Neural progenitor cell (in vitro differentiated cells): ENCODE measurements at places on chromosomes 16 and 17.

DNA sequence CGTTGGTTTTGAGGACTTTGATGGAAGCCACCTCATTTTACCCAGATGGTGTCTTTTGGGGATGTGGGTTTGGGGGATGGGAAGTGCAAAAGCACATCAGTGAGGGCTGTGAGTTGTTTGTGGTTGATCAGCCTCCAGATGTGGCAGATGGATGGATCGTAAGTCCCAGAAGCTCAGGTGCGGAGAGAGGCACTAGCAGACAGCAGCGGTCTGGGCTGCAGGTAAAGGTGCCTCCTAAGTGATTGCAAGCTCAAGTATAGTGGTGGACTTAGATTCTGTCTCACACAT, 18.0 kb downstream of the HS3ST3B1 start:
- DNase-seq, result no peak

DNA sequence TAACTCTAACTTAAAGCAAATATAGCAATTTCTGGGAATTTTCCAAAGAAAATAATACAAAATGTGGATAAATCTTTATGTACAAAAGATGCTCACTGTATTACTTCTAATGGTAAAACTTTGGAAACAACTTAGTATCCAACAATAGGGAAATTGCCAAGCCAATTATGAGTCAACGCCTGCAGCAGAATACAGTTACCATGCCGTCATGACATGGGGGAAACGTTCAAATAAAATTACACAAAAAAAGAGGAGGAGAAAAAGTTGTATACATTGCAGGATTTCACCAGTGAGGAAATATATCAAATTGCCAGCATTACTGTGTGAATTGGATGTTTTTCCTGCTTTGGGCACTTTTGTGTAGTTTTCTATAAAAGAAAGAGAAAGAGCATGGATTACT, 469.6 kb downstream of the SOX9 start:
- no peak for DNase-seq

DNA sequence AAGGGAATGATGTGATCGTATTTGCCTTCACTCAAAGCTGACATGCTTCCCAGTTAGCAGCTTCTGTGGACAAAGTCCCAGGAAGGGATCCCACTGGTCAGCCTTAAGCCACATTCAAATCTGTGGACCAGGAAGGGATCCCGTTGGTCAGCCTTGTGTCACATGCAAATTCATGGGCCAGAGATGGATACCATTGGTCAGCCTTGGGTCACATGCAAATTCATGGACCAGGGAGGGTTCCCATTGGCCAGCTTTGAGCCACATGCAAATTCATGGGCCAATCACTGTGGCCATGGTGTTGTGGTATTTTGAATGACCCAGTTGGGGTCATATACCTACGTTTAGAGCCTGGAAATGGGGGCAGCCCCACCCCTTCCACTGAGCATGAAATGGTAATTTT, 201.6 kb downstream of the HS3ST4 start:
- DNase-seq, result no peak

- DNase-seq, result peak; percentile 69
Measured at GRCh38 chr17:78484271-78485246, 92.6 kb downstream of the DNAH17 start.

GRCh38 chr16:51125992-51126391, 25.1 kb downstream of the SALL1 start:
- DNase-seq, result no peak

DNA sequence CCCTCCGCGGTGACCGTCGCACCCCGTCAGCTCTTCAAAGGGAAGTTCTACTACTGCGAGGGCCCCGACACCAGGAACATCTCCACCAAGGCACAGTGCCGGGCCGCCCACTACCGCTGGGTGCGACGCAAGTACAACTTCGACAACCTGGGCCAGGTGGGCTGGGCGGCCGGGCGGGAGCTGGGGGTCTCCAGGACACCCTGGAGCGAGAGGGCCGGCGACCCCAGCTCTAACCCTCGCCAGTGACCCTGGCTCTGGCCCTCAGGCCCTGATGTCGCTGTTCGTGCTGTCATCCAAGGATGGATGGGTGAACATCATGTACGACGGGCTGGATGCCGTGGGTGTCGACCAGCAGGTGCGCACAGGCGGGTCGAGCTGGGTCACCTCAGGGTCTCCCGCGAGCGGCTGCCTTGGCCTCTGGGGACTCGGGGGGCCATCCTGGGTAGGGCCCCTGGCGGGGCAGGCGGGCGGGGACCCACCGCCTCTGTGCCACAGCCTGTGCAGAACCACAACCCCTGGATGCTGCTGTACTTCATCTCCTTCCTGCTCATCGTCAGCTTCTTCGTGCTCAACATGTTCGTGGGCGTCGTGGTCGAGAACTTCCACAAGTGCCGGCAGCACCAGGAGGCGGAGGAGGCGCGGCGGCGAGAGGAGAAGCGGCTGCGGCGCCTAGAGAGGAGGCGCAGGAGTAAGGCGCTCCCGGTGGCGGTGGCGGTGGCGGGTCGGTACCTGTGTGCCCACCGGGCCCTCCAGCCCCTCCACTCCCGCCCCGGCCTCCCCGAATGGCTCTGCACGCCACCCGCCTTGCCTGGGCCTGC, 13.4 kb downstream of the TPSG1 start:
- DNase-seq, result no peak

GRCh38 chr17:28519236-28519635, 13.1 kb downstream of the FOXN1 start:
- DNase-seq, result no peak

DNA sequence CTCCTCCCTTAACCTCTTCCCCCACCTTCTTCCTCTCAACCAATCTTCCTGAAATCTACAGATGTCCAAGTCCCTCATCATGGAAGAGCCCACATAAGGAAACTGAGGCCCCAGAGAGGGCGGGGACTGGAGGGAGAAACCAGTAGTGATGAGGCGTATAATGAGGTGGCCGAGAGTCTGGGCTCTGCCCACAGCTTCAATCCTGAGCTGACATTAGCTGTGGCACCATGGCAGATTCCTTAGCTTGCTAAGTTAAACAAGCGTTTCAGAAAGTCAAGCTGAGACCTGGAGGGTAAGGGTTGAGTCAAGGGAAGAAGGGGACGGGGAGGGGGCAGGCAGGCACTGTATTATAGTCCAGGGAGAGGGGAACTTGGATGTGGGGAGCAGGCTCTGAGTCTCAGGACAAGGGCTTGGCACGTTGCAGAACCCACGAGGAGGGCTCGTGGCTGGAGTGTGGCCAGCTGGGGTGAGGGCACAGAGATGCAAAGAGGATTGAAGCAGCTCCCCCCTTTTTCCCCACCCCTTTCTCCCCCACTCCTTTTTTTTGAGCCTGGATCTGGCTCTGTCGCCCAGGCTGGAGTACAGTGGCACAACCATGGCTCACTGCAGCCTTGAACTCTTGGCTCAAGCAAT, 13.3 kb downstream of the ARHGAP23 start:
- no peak for DNase-seq

DNA sequence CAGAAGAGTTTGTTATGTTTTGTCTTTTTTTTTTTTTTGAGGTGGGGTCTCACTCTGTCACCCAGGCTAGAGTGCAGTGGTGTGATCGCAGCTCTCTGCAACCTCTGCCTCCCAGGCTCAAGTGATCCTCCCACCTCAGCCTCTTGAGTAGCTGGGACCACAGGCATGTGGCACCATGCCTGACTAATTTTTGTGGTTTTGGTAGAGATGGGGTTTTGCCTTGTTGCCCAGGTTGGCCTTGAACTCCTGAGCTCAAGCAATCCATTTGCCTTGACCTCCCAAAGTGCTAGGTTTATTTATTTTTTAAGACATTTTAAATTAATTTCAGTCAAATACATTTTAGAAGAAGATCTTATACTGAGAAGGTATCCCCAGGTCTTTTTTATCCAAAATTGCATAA, 366.7 kb downstream of the KCNJ2 start:
- DNase-seq, result no peak

- no peak for DNase-seq
Measured at GRCh38 chr16:17173281-17173680, 297.5 kb downstream of the XYLT1 start.

DNA sequence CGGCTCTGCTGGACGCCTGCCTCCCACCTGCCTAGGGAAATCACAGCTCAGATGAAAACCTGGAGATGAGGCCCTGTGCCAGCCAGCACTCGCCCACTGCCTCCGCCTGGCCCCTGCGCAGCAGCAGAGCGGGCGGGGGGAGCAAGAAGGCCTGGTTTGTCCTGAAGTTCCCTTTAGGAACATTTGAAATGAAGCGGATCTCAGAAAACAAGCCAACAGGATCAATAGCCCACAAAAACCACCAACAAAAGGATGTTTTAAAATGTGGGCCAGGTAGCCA, 48.0 kb downstream of the RBFOX3 start:
- DNase-seq, result no peak

GRCh38 chr16:13945744-13946485, 26.0 kb downstream of the ERCC4 start:
- no peak for DNase-seq

- DNase-seq, result peak; percentile 17
Measured at GRCh38 chr17:28575126-28575795, 1.4 kb downstream of the ALDOC start.

- DNase-seq, result no peak
Measured at GRCh38 chr16:51932317-51932716, 614.6 kb downstream of the TOX3 start.

GRCh38 chr16:69481901-69482341, 57.5 kb downstream of the CYB5B start:
- no peak for DNase-seq

GRCh38 chr16:79434771-79435170, 165.8 kb downstream of the MAF start:
- DNase-seq, result no peak

DNA sequence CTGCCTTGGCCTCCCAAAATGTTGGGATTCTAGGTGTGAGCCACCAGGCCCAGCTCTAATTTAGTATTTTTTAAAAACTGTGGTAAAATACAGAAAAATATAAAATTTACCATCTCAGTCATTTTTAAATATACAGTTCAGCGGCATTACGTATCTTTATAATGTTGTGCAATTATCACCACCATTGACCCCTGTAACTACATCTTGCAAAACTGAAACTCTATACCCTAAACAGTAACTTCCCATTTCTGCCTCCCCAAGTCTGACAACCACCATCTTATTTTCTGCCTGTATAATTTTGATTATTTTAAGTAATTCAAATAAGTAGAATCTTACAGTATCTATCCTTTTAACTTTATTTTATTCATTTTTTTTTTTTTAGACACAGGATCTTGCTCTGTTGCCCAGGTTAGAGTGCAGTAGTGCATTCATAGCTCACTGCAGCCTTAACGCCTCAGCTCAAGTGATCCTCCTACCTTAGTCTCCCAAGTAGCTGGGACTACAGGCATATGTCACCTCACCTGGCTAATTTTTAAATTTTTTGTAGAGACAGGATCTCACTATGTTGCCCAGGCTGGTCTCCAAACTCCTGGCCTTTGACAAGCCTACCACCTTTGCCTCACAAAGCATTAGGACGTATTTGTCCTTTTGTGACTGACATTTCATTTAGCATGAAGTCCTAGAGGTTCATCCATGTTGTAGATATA, 10.9 kb upstream of the GGA2 start:
- no peak for DNase-seq

DNA sequence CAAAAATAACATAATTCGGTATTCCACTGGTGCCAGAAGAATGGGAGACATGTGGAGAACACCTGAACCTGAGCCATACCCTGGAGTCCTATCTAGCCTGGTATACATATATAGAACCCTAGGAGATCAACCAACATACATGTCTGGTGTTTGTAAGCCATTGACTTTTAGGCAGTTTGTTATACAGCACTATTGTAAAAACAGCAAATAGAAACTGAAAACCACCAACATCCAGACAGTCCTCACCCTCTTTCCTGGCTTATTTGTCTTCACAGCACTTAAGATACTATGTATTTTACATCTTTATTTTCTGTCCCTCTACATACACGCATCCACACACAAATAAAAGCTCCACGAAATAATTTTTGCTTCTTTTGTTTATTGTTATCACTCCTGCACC, 404.2 kb upstream of the PMFBP1 start:
- no peak for DNase-seq

GRCh38 chr17:82302991-82303943, 14.1 kb downstream of the CD7 start:
- DNase-seq, result no peak

DNA sequence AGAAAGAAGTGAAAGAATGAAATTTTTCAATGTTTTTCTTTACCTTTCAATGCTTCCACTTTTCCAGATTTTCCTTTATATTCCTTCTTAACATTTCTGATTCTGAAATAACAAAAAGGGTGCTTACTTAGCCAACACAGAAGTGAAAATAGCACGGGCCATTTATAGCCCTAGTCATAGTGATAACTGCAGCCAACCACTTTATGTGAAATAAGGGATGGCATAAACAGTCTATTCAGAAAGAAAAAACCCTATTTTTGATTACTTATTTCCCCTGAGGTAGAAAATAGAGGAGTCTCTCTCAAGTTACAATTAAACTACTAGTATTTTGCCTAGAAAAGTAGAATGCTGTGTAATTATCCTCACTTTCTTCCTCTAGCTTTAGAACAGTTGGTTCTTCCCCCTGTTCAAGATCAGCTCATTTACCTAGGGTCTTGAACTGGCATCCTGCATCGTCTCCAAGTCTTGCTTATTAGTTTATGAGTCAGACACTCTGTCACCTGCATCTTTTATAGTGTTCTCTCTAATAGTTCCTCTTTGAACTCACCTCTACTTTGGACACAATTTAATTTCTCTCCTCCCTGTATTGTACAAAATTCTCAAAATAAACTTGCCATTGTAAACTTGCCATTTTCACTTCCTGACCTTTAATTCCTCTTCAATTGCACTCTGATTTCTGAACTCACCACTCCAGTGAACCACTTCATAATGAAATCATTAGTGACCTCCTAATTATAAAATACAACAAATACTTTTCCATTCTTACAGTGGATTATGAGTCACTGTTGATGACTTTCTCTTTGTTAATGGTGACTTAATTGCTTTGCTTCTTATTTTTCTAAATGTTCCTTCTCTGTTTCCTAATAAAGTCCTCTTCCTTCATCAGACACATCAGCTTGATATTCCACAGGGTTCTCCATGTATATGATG, 23.6 kb downstream of the ABCA6 start:
- no peak for DNase-seq

DNA sequence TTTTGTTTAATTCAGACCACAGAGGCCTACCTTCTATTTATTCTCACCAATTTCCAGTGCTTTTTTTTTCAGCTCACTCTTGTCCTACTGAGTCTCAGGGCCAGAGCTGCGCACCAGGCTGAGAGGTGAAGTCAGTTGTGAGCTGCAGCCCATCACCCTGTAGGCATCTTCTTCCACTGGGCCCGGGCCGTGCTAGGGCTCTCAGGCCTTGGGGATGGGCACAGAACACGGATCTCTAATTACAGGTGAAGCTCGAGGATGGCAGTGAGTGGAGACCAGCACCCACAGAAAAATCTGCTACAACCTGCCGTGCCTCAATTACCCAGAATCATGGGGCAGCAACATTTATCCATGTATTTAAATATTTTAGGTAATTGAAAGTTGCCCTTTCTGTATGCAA, 82.1 kb downstream of the IRX5 start:
- DNase-seq, result no peak

DNA sequence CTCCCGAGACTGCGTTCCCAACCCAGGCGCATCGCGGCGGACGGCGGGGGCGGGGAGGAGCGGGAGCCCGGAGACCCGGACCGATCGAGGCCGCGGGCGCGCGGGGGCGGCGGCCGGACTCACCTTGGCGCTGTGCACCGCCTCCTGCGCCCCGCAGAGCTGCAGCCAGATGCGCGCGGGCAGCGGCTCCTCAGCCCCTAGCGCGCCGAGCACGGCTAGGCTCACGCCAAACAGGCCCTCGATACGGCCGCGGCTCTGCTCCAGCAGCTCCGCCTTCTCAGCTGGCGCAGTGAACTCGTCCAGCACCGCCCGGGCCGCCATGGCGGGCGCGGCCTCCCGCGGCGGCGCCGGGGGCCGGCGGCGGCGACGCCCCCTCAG, 339 bp downstream of the N4BP1 start:
- DNase-seq, result peak; percentile 86

GRCh38 chr17:55420776-55421178, 858 bp downstream of the MMD start:
- peak; percentile 49 for DNase-seq
